Thoracic aorta (tissue), 2 donors: ENCODE measurements at places on chromosomes 12 and 14.

- DNase-seq = no peak
These were observed 2.4 kb upstream of the TNS2 start for GRCh38 chr12:53047221-53048032.

GRCh38 chr12:20429852-20430251 lies 61.5 kb downstream of the PDE3A start:
- DNase-seq = no peak

- no peak for DNase-seq
These were observed 1.5 kb upstream of the ULK1 start for GRCh38 chr12:131892711-131893604.

DNA sequence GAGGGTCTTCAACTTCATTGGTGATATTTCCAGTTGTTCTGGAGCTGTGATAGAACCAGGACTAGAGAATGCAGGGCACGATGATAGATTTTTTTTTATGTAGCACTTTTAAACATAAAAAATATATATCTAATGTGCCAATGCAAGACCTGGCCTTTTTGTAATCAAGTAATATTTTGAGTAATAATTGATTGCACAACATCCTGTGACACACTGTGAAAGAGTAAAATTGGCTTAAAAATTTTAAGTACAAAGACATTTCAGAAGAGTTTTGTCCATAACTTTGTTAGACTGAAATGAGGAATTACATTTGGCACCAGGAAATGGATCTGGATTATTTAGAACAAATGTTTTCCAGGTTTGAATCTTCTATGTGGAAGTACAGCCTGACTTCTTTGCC lies 22.1 kb downstream of the PRKCH start:
- no peak for DNase-seq

- no peak for DNase-seq
These were observed 527.0 kb upstream of the ATP2B1 start for GRCh38 chr12:90235642-90236041.

DNA sequence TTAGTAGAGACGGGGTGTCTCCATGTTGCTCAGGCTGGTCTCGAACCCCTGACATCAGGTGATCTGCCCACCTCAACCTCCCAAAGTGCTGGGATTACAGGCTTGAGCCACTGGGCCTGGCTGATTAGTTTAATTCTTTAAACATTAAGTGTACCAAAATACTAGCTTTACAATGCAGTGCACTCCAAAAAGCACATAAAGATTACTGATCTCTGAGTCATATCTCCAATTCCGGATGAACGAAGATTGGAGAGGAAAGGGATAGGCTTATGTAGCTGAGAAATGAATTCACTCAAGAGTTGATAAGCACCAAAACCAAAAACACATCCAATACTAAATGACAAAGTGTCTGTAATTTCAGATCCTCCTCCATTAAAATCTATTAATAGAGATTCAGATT lies 15.1 kb downstream of the NAV3 start:
- DNase-seq = no peak

GRCh38 chr12:3723916-3724805 lies 28.7 kb downstream of the CRACR2A start:
- no peak for DNase-seq

- no peak for DNase-seq
These were observed 85.4 kb downstream of the PIWIL1 start for GRCh38 chr12:130423136-130423535.

DNA sequence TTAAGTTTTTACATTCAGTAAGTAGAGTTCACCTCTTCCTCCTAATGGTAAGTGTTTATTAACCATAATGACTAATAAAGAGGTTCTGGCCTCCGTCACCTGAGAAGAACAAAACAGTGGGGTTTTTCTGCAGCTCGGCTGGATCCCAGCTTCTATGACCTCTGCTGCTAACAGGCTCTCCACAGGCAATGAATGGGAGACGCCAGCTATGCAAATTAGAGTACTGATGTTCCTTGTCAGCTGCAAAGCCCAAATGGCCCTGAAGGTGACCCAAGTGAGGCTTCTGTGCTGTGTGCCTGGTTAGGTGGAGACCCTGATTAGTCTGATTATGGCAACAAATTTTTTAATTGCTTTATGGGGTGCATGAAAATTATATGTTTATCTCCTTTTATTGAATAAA lies 218.1 kb downstream of the APAF1 start:
- no peak for DNase-seq

DNA sequence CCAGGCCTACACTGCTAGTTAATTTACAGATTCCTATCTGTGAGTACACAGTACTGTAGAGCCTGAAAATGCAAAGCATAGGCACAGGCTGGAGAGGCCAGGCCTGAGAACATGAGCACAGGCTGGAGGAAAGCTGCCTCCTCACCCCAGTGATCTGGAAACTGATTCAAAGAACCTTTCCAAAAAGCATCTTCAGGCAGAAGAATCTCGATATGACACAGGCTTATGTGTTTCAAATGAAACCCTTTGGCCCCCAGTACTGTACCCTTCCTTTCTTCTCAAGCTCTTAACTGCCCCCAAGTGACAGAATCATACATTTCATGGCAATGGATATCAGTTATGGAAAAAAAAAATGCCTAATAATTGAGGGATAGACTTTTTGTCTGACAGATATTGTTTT lies 122.0 kb downstream of the KCNC2 start:
- DNase-seq = no peak

- no peak for DNase-seq
These were observed 251.9 kb upstream of the PRKD1 start for GRCh38 chr14:30179381-30180130.

DNA sequence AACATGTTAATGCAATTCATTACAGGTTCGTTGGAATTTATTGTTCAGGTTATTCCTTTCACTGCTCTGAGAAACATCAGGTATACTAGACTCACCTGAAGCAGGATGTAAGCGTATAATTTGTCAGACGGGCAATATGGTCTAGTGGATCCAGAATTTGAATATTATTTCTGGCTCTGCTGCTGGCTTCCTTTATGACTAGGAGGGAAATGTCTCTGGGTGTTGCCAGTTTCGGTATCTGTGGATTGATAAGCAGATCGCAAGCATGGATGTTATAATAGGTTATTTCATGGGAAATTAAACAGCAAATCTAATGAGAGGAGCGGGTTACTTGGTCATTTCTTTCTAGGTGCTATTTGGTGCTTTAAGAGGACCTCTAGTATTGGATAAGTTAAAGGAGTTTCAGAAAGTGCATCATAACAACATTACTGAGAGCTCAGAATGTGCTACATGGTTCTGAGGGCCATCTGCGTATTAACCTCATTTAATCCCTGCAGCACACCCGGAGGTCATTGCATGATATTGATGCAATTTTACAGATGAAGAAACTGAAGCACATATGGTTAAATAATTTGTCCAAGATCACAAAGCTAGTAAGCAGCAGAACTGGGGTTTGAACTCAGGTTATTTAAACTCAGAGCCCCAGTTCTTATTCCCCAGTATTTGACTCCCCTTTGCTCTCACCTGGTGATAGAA lies 47.3 kb upstream of the BCAT1 start:
- DNase-seq = no peak

- DNase-seq = no peak
These were observed 357.0 kb downstream of the BCAT1 start for GRCh38 chr12:24591715-24592440.

DNA sequence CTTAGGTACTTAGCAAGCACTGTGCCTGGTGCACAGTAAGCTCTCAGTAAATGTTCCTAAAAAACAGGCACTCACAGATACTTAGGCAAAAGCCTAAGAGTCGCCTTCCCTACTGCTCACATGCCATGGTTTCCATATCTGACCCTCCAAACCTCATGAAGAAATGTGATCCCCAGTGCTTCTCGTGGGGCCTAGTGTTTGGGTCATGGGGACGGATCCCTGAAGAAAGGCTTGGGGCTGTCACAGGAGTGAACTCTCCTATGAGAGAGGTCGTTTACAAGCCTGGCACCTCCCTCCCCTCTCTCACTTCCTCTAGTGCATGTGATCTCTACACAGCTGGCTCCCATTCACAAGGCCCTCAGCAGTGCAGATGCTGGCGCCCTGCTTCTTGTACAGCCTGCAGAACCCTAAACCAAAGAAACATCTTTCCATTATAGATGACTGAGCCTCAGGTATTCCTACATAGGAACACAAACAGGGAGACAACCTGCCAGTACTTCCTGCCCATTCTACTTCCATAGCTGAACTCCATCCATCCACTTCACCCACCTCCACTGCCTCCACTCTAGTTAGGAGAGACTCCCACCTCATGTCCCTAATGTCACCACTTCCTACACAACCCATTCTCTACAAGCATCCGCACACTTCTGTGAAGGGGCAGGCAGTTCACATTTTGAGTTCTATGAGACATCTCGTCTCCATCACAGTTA lies 2.9 kb downstream of the SLC15A4 start:
- no peak for DNase-seq

- no peak for DNase-seq
These were observed 14.4 kb downstream of the RASSF9 start for GRCh38 chr12:85821759-85822158.

- no peak for DNase-seq
These were observed 27.6 kb upstream of the LRP6 start for GRCh38 chr12:12294215-12295005.

- DNase-seq = no peak
These were observed 109.8 kb upstream of the FUT8 start for GRCh38 chr14:65302571-65303189.

DNA sequence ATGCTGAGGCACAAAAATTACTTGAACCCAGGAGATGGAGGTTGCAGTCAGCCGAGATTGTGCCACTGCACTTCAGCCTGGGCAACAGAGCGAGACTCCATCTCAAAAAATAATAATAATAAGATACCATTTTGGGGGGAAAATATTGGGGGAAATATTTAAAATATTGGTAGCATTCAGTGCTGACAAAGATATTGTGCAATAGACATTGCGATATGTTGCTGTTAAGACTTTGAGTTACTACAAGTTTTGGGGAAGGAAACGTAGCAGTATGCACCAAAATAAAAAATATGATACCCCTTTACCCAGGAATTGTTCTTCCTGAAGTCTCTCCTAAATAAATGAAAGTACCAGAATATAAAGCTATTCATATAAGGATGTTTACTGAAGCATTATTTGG lies 37.7 kb upstream of the MYBPC1 start:
- DNase-seq = no peak

DNA sequence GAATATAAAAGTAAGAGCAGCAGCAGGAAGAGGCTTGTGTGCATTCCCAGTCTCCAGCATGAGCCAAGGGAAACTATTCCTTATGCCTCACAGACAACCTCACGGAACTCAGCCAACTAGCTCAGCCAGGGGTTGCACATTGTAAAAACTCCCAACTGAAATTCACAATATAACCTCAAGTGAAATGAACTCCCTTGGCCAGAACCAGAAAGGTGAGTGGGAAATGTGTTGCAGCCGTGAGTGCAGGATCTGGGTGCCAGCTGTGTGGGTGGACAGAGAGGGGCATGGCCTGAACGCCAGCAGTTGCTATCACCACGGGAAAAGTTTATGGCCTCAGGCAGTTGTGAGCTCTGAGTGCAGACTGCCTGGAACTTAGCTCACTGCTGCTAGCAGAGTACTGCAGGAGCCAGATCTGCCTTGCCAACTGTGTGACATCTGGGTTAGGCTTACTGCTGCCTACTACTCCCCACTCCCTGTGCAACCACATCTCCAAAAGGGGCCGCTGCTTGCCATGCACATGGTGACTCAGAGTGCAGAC lies 2.3 kb upstream of the CLEC1A start:
- DNase-seq = no peak
